ENCODE measurements at places on chromosomes 5 and 9.

GRCh38 chr5:59749782-59750520, 143.6 kb downstream of the PDE4D start:
- no peak overlapping the region for H3K4me3 ChIP-seq
- no peak overlapping the region for H3K27ac ChIP-seq
- no peaks in the 10 kb centered on the region for H3K36me3 ChIP-seq
- H3K27me3 ChIP-seq = no peaks in the 10 kb centered on the region

- no peaks in the 10 kb centered on the region for H3K36me3 ChIP-seq
- H3K27ac ChIP-seq = no peak overlapping the region
- no peak overlapping the region for H3K4me3 ChIP-seq
- H3K4me1 ChIP-seq = peaks cover 6% of the 10 kb centered on the region
- H3K27me3 ChIP-seq = no peaks in the 10 kb centered on the region
Observed at GRCh38 chr5:168226012-168226411, 65.4 kb upstream of the WWC1 start.

DNA sequence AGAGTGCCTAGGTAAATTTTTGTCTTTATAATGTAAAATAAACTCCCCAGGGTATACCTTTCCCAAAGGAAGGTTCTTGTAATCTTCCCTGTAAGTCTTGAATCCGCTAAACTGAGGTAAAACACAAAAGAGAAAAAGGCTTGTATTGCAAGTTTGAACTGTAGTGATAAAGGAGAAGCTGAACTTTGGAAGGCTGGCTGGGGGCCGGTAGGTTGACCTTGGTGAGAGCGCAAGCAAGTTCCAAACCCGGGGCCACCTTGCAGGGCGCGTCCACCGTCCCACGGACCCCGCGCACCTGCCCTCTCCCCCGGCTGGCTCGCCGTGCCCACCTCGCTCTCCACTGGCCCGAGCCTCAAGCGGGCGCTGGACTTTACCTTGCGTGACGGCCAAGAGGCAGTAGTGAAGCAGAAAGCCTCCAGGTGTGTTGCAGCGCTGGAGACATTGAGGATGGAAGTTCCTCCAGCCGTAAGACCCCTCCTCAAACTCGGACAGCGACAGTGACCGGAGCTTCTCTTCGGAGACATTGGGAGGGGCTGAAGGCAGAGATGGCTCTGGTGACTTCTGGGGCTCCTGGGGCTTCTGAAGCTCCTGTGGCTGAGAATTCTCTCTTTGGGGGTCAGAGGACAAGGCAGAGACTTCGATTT, 428 bp downstream of the SLCO4C1 start:
- no peaks in the 10 kb centered on the region for H3K27me3 ChIP-seq
- no peaks in the 10 kb centered on the region for H3K36me3 ChIP-seq
- peak overlapping the region; percentile 43 for H3K4me3 ChIP-seq
- no peak overlapping the region for H3K27ac ChIP-seq

GRCh38 chr9:79902825-79903600, 331.2 kb downstream of the TLE4 start:
- H3K27me3 ChIP-seq = no peaks in the 10 kb centered on the region
- DNase-seq = no peak
- H3K27ac ChIP-seq = no peak overlapping the region
- no peaks in the 10 kb centered on the region for H3K36me3 ChIP-seq
- H3K4me1 ChIP-seq = no peaks in the 10 kb centered on the region

DNA sequence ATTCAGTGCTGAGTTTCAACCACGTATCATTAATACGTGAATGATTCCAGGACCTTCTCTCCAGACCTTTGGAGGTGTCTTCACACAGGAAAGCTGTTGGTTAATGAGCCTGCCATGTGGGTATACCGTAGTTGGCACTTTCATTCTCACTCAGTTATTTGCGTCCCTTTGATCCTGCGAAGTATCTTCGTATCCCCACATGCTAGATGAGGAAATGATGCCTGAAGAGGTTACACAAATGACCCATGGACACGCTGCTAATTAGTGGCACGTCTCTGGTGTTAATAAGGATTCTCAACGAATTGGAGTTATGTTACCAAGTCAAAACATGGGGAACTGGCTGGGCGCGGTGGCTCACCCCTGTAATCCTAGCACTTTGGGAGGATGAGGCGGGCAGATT, 65.7 kb upstream of the GNE start:
- H3K4me3 ChIP-seq = no peak overlapping the region
- DNase-seq = no peak
- H3K27me3 ChIP-seq = no peaks in the 10 kb centered on the region
- H3K27ac ChIP-seq = no peak overlapping the region
